ENCODE measurements at places on chromosomes 2 and 18. TPM values are rescaled to one million over a fixed set of nuclear protein-coding genes. Genes with fewer than 3 reads are reported as not detected.

B3GNT7 gene
- total RNA-seq, result 110 TPM

DNA sequence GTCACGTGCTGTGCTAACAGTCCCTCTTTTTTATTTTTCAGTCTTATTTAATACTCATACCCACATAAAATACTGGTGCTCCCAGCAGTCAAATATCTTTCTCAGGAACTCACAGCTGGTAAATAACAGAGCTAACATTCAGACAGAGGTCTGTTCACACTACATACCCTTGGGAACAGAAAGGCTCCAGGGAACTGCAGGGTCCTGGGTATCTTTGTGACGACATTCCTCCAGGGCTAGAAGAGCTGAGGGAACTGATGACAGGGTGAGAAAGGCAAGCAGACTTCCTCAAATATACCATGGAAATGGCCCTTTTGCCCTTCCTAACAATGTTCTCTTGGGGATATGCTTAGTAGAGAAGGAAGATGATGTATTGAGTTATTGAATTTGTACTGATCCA, 19.3 kb downstream of the PDE6D start:
- DNase-seq, result no peak

STK16 gene
- total RNA-seq, result 41.9 TPM

- no peak for DNase-seq
Observed at GRCh38 chr2:120952318-120952717, 216.7 kb downstream of the GLI2 start.

FAM117B gene
- 16.1 TPM for total RNA-seq

DYSF gene
- total RNA-seq, result 5.0 TPM

- DNase-seq, result no peak
Observed at GRCh38 chr2:70732766-70733645, 35.0 kb downstream of the ADD2 start.

GRCh38 chr2:26712486-26713465, 20.3 kb downstream of the KCNK3 start:
- DNase-seq, result peak; percentile 38

- DNase-seq, result peak; percentile 77
Observed at GRCh38 chr18:47772374-47773248, 157.8 kb downstream of the SMAD2 start.

- DNase-seq, result no peak
Observed at GRCh38 chr2:43714164-43714563, 37.9 kb upstream of the C1GALT1C1L start.

GRCh38 chr2:200451511-200451910, 58.4 kb downstream of the KCTD18 start:
- no peak for DNase-seq

DNA sequence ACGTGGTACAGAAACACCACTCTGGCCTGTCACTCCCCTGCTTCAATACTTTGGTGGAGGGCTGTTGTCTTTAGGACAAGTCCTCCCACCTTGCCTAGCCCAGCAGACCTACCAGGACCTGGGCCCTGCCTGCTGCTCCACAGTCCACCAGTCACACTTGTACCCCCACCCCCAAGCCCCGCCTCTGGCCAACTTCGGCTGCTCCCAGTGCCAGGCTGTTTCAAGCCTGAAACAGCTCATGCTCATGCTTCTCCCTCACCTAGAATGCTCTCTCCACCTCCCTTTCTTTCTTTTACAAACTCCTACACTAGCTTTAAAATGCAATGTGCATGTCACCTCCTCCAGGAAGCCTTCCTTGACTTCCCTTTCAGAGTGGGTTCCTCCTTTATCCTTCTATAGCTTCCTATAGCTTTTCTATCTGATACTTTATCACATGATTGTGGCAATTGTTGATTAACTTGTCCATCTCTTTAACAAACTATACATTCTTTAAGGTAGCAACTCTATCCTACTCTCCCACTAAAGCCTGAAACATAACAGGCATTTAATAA, 4.8 kb upstream of the OXER1 start:
- DNase-seq, result no peak

NDC80 gene
- total RNA-seq, result 3.2 TPM

LCT gene
- total RNA-seq, result not detected

DNA sequence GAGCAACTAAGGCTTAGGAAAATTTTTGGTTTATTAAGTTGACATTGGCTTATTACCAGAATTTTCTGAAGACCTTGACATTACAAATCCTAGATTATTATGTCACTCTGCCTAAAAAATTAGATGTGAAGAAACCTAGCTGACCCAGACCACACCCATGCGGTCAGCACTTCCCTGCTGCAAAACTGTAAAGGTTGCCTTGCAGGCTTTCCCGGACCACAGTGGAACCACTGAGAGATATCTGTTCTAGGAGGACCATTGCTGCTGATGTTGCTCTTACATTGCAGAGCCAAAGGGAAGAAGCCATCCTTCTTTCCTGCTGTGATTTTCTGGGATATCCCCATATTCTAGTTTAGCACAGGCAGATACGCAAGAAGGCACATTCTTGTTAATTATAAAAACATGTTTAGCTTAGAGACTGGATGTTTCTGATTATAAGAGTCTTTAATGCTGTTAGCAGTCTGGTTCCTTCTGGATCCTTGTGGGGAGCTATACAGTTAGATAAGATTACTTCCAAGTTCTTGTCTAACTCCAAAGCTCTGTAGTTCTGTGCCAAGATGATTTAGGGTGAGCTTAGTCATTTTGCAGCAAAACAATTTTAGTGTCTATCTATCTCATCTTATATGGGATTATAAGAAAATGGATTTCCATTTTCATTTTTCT, 70.2 kb downstream of the AOX1 start:
- no peak for DNase-seq

AGFG1 gene
- 77.3 TPM for total RNA-seq

DNA sequence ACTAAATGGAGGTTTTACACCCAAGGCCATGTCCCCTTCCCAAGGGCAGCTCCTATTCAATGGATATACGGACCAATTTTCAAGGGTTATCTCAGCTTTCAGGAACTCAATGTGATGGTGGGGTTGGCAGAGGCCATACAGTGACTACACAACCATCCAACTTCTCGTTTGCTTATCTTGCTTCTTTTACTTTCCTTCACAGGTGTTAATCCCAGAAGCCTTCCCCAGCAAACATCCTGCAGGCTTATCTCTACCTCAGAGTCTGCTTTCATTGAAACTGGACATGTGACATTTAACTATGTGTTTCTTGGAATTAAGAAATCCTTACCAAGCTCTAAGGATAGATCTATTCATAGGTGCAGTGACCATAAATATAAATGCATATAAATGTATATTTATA, 443.8 kb upstream of the CDH20 start:
- DNase-seq, result no peak

GRCh38 chr18:70276416-70277191, 12.2 kb upstream of the SOCS6 start:
- no peak for DNase-seq

WDSUB1 gene
- total RNA-seq, result 8.1 TPM

DNA sequence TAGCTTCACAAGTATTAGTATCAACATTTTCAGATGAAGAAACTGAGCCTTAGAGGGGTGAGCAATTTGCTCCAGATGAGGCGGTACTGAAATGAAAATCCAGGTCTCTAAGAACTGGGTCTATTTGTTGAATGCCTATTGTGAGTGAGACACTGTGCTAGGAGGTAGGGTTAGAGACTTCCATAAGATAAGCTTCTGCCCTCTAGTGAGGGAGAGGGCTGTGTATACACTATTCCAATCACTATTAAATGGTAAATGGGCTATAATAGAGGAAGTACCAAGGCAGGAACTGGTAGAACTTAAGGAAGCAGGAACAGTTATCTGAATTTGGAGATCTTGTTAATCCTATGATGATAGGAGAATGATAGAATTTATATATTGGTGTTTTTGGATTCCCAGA, 23.6 kb upstream of the GLS start:
- DNase-seq, result no peak

GRCh38 chr2:67650291-67651133, 253.4 kb downstream of the ETAA1 start:
- peak; percentile 42 for DNase-seq

GRCh38 chr18:52345428-52345827, 5.4 kb downstream of the DCC start:
- DNase-seq, result no peak

DNA sequence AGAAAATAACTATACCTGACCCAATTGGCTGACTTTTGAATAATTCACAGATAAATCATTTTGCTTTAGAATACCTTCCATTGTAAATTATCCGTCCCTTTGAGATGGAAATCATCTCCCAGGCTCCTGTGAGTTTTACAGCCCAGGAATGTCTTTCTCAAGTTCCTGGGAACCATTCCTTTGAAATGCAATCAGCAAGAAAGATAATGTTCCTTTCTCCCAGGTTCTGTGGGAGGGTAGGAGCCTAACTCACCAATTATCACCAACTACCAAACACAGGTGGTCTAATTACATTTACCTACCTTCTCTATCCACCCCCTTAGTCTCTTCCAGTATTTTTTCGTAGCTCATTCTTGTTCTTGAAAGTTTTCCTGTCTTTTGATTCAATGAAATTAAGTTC, 1016.0 kb downstream of the SOCS6 start:
- DNase-seq, result no peak

CD8B2 gene
- total RNA-seq, result 0.08 TPM
